ENCODE measurements at places on chromosomes 3 and 15. TPM values are rescaled to one million over a fixed set of nuclear protein-coding genes. Genes with fewer than 3 reads are reported as not detected.

DNA sequence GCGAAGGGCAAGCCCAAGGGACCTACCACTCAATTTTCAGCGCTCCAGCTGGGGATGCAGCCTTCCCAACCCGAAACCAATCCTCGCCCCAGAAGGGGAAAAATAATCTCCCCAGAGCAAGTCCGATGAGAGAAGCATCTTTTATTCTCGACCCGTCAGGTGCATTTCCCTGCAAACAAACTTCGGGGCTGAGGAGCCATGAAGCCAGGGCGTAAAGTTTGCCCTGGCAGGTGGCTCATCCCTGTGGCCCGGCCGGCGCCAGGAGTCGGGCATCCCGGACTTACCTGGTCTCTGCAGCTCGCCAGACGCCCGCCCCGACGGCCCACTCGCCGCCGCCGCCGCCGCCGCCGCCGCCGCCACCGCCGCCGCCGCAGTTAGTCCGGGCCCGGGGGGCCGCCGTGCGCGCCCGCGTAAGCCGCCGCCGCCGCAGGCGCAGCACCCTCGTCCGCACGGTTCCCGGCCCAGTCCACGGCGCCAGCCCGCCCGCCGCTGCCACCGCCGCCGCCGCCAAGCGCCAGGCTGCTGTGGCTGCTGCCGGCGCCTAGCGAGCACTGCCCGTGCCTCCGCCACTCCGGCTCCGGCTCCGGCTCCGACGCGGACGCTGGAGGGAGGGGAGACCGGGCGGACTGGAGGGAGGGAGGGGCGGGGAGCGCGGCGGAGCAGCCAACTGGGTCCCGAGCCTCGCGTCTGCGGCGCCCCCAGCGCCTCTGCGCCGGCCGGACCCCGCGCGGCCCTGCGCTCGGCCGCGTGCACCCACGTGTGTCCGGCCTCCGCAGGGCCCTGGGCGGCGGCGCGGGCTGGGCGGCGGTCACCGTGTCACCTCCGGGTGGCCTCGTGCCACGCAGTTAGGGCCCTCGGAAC, at the start of gene CNTN3:
CNTN3 (minus strand) TSS at position 553 of the 861 bp plus-strand sequence. CDS start 93,547 bp downstream, outside the sequence.
- no peaks in the 10 kb centered on the region for H3K36me3 ChIP-seq
- H3K27ac ChIP-seq, result no peak within 1 kb of the TSS
- DNase-seq, result peak; percentile 60
- peak within 1 kb of the TSS; percentile 70 for H3K4me3 ChIP-seq
- H3K4me1 ChIP-seq, result 0 out of 2 replicates have a peak, but pooled peaks cover 2% of the 10 kb centered on the region

DNA sequence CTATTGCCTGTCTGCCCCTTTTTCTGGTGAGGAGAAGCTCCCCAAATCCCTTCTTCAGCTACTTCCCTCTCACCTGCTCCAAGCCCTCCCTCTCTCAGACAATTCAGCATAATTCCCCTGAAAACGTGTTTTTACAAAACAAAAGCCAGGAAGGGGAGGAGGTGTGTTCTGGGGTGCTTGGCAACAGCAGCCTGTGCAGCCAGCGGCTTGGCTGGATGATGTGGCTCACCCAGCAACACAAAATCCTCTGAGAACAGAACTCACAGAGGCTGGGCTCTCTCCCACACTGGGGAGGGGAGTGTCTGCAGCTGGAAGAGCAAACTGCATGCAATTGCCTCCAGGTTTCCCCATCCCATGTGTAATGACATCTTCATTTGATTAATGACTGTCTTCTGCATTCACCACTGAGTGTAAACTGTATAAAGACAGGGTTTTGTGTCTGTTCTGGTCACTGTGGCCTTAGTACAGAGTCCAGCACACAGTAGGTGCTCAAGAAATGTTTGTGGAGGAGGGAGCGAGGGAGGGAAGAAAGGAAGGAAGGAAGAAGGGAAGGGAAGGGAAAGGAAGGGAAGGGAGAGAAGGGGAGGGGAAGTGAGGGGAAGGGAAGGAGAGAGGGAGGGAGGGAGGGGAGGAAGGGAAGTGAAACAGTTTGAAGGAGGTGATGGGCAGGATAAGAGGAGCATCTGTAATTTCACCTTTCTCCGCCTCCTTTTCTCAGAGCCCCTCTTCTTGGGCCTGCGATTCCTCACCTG, 70.1 kb upstream of the GLCE start:
- peak overlapping the region; percentile 99 for H3K27ac ChIP-seq
- peak overlapping the region; percentile 49 for H3K4me3 ChIP-seq
- H3K27me3 ChIP-seq, result peaks cover 9% of the 10 kb centered on the region
- peaks cover 98% of the 10 kb centered on the region for H3K4me1 ChIP-seq
- H3K36me3 ChIP-seq, result no peaks in the 10 kb centered on the region
- peak; percentile 70 for DNase-seq

Gene RBMS3
- 6.7 TPM for total RNA-seq

- no peaks in the 10 kb centered on the region for H3K36me3 ChIP-seq
- H3K27ac ChIP-seq, result no peak overlapping the region
- no peak for DNase-seq
- H3K4me3 ChIP-seq, result no peak overlapping the region
- H3K27me3 ChIP-seq, result no peaks in the 10 kb centered on the region
- peaks cover 8% of the 10 kb centered on the region for H3K4me1 ChIP-seq
Observed at GRCh38 chr3:10196389-10197052, 31.8 kb downstream of the IRAK2 start.

- no peaks in the 10 kb centered on the region for H3K4me1 ChIP-seq
- no peak overlapping the region for H3K4me3 ChIP-seq
- no peaks in the 10 kb centered on the region for H3K27me3 ChIP-seq
- no peaks in the 10 kb centered on the region for H3K36me3 ChIP-seq
- H3K27ac ChIP-seq, result no peak overlapping the region
Observed at GRCh38 chr3:180633722-180634121, 31.8 kb downstream of the TTC14 start.

- H3K4me1 ChIP-seq, result peaks cover 41% of the 10 kb centered on the region
- no peak overlapping the region for H3K27ac ChIP-seq
- no peak for DNase-seq
Observed at GRCh38 chr15:40334941-40335795, 5.6 kb downstream of the CCDC9B start.

GRCh38 chr3:120364101-120364500, 14.9 kb upstream of the LRRC58 start:
- no peak overlapping the region for H3K4me3 ChIP-seq

Gene SKOR1
- total RNA-seq, result 0.11 TPM

Gene CELF6
- total RNA-seq, result not detected

DNA sequence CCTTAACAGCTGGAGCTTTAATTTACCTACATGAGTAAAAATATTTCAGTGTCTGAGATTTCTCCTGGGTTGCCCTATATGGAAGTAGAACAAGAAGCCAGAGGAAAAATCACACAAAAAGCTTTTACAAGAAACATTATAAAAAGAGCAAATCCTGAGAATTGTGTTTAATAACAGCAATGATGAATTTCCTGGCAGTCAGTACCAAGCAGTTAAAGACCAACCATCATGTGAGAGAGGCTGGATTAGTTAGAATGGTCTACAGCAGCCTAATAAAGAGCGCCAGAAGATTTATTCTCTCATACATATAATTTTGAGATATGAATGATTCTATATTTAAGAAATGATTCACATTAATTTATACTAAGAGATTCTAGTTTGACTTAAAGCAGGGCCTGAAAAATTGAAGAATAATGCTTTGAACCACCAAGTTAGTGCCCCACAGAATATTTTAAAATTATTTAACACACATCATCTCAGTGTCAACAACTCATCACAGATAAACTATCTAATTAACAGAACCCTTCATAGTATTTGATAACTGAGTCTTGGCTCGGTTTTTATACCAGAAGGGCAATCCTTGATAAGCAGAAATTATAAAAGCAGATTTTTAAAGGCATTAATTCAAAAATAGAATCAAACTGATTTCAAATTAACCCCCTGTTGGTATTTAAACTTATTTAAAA, 59.9 kb upstream of the DPH6 start:
- no peak overlapping the region for H3K4me3 ChIP-seq
- DNase-seq, result no peak
- H3K36me3 ChIP-seq, result no peaks in the 10 kb centered on the region
- H3K27me3 ChIP-seq, result no peaks in the 10 kb centered on the region
- no peak overlapping the region for H3K27ac ChIP-seq
- peaks cover 4% of the 10 kb centered on the region for H3K4me1 ChIP-seq

- H3K27me3 ChIP-seq, result no peaks in the 10 kb centered on the region
- H3K4me3 ChIP-seq, result no peak overlapping the region
- H3K36me3 ChIP-seq, result peaks cover 42% of the 10 kb centered on the region
- H3K4me1 ChIP-seq, result peaks cover 7% of the 10 kb centered on the region
- H3K27ac ChIP-seq, result no peak overlapping the region
- no peak for DNase-seq
Observed at GRCh38 chr3:123113889-123114450, 47.1 kb downstream of the PDIA5 start.

Gene CDHR4
- total RNA-seq, result 0.17 TPM

- no peaks in the 10 kb centered on the region for H3K27me3 ChIP-seq
- DNase-seq, result no peak
- H3K27ac ChIP-seq, result 0 out of 2 replicates have a peak overlapping the region, but pooled peaks have one; percentile 41
- peaks cover 23% of the 10 kb centered on the region for H3K4me1 ChIP-seq
- no peak overlapping the region for H3K4me3 ChIP-seq
Observed at GRCh38 chr3:12486916-12487315, 2.6 kb downstream of the TSEN2 start.

Gene GOLIM4
- total RNA-seq, result 23.9 TPM

Measured in WTC11 (cell line).